ENCODE measurements at places on chromosomes 12 and 14.

GRCh38 chr12:11108862-11109261 is 16.7 kb upstream of the TAS2R43 start:
- no peak for DNase-seq
- H3K36me3 ChIP-seq = peaks cover 72% of the 10 kb centered on the region
- H3K27me3 ChIP-seq = no peaks in the 10 kb centered on the region
- peaks cover 16% of the 10 kb centered on the region for H3K4me1 ChIP-seq
- peak overlapping the region; percentile 45 for H3K27ac ChIP-seq

- no peak overlapping the region for H3K4me3 ChIP-seq
- no peaks in the 10 kb centered on the region for H3K27me3 ChIP-seq
- no peak overlapping the region for H3K27ac ChIP-seq
- DNase-seq = no peak
- no peaks in the 10 kb centered on the region for H3K36me3 ChIP-seq
Measured at GRCh38 chr14:104267895-104268294, 129.5 kb downstream of the KIF26A start.

- H3K27me3 ChIP-seq = peaks cover 69% of the 10 kb centered on the region
- no peaks in the 10 kb centered on the region for H3K36me3 ChIP-seq
- H3K4me1 ChIP-seq = peaks cover 13% of the 10 kb centered on the region
- H3K27ac ChIP-seq = no peak overlapping the region
- peak overlapping the region; percentile 93 for H3K4me3 ChIP-seq
Measured at GRCh38 chr12:22335794-22336166, 1.3 kb upstream of the ST8SIA1 start.

- H3K27ac ChIP-seq = no peak overlapping the region
- H3K4me3 ChIP-seq = no peak overlapping the region
- H3K4me1 ChIP-seq = peaks cover 7% of the 10 kb centered on the region
- peaks cover 2% of the 10 kb centered on the region for H3K27me3 ChIP-seq
Measured at GRCh38 chr12:121198949-121199348, 11.0 kb upstream of the P2RX4 start.

- no peak for DNase-seq
- H3K4me1 ChIP-seq = no peaks in the 10 kb centered on the region
- H3K27ac ChIP-seq = no peak overlapping the region
- no peaks in the 10 kb centered on the region for H3K36me3 ChIP-seq
- no peak overlapping the region for H3K4me3 ChIP-seq
Measured at GRCh38 chr14:29993143-29993542, 65.5 kb upstream of the PRKD1 start.

- no peaks in the 10 kb centered on the region for H3K36me3 ChIP-seq
- H3K4me3 ChIP-seq = peak overlapping the region; percentile 66
- no peak overlapping the region for H3K27ac ChIP-seq
- H3K27me3 ChIP-seq = peaks cover 46% of the 10 kb centered on the region
- no peak for DNase-seq
Measured at GRCh38 chr12:130162745-130163460, 639 bp downstream of the FZD10 start.

GRCh38 chr12:30178916-30179315 is 395.2 kb upstream of the TMTC1 start:
- DNase-seq = no peak
- H3K4me1 ChIP-seq = no peaks in the 10 kb centered on the region
- no peak overlapping the region for H3K27ac ChIP-seq
- H3K27me3 ChIP-seq = no peaks in the 10 kb centered on the region

- no peak overlapping the region for H3K4me3 ChIP-seq
- peaks cover 50% of the 10 kb centered on the region for H3K36me3 ChIP-seq
- DNase-seq = no peak
- peaks cover 19% of the 10 kb centered on the region for H3K4me1 ChIP-seq
Measured at GRCh38 chr14:50113381-50114035, 2.9 kb downstream of the VCPKMT start.

- H3K4me3 ChIP-seq = no peak overlapping the region
- H3K4me1 ChIP-seq = peaks cover 24% of the 10 kb centered on the region
- H3K36me3 ChIP-seq = peaks cover 13% of the 10 kb centered on the region
- no peak for DNase-seq
- H3K27ac ChIP-seq = no peak overlapping the region
Measured at GRCh38 chr12:92295523-92295922, 149.9 kb upstream of the BTG1 start.

- no peak overlapping the region for H3K4me3 ChIP-seq
- H3K4me1 ChIP-seq = no peaks in the 10 kb centered on the region
- no peaks in the 10 kb centered on the region for H3K27me3 ChIP-seq
Measured at GRCh38 chr12:89789862-89790261, 81.2 kb upstream of the ATP2B1 start.

GRCh38 chr12:72286526-72286925 is 14.4 kb downstream of the TRHDE start:
- H3K4me3 ChIP-seq = no peak overlapping the region
- DNase-seq = no peak
- no peaks in the 10 kb centered on the region for H3K27me3 ChIP-seq
- no peaks in the 10 kb centered on the region for H3K4me1 ChIP-seq
- no peaks in the 10 kb centered on the region for H3K36me3 ChIP-seq

DNA sequence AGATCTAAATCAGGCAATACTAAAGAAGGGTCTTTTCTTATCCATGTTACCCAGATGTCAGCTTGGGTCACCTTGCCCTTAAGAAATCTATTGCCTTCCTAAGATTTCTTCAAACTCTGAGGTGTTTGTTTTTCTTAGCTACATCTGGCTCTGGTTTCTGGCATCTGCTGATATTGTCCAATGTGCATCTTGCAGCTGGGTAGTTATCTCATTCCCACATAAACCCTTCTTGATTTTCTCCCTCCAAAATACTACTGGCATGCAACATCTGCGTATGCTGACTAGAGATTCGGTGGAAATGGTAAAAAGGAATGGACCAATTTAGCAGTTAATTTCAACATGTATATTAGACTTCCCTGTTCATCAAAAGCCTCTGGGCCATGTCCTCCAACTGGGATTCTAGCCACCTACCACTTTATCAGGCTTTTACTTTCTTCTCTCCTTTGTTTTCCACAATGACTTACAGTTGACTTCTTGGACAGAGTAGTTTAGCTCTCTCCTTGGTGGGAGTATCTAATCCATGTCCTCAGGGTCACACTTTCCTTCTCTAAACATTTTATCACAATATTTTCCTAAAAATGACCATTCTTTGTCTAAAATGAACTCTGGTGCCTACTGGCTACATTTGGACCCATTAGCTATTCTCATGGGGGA is 324.8 kb upstream of the FAR2 start:
- no peaks in the 10 kb centered on the region for H3K36me3 ChIP-seq
- no peak for DNase-seq
- no peak overlapping the region for H3K4me3 ChIP-seq
- no peak overlapping the region for H3K27ac ChIP-seq

DNA sequence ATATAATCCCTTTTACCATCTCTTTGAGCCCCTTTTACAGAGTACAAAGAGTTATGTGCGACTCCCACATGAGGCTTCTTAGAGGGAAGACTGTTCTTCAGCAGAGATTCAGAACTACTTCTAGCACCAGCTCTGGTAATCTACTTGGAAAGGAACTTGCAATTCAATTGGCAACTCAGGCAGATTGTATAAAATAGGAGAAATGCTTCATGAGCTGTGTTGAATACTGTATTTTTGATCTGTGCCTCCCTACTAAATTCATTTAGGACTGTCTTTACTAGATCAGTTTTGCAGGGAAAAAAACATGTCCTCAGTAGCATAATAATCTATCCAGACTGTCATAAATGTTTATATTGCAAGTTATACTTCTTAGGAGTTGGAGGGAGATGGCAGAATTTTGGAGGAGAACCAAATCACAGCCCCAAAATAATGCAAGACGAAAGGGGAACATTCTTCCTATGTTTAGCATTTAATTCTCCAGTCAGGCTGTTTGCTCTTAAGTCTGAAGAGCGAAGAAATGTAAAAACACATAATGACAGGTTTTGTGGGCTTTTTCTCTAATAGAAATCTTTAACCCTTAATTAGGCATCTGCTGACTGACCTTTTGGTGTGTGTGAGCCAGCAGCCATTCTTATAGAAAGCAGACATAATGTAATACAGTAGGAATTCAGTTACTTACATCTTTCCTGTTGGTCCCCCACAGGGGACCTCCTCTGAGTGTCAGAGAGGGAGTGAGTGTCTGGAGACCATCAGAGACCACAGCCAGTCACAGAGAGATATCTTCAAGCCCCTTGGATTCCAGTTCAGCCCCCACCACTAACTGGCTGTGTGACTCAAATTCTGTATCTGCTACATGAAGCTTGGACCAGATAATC is 3.9 kb downstream of the ANO4 start:
- H3K27ac ChIP-seq = no peak overlapping the region
- H3K36me3 ChIP-seq = no peaks in the 10 kb centered on the region
- no peaks in the 10 kb centered on the region for H3K4me1 ChIP-seq
- H3K4me3 ChIP-seq = no peak overlapping the region
- peaks cover 22% of the 10 kb centered on the region for H3K27me3 ChIP-seq

DNA sequence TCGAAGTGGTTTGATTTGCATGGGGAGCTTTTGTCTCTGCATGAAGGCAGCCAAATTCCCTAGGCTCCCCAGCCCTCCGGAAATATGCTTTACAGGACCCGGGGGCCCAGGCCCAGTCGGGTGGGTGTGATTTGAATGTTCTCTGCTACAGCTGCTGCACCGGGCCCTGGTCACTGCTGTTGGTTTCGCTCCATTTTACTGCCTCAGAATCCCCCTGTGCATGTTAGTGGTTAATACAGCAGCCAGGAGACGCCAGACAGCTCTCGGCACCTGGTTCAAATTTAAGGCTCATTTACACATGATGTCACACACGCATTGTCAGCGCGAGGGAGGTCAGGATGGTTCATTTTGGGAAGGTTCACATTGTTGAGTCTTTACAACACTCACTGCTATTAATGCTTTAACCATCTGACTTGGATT is 99.6 kb downstream of the SLC38A6 start:
- peaks cover 2% of the 10 kb centered on the region for H3K36me3 ChIP-seq
- no peak overlapping the region for H3K4me3 ChIP-seq
- DNase-seq = no peak
- H3K27me3 ChIP-seq = no peaks in the 10 kb centered on the region
